ENCODE measurements at places on chromosomes 13 and 19.

GRCh38 chr19:1469255-1470054 is 9.6 kb downstream of the C19orf25 start:
- DNase-seq, result no peak

DNA sequence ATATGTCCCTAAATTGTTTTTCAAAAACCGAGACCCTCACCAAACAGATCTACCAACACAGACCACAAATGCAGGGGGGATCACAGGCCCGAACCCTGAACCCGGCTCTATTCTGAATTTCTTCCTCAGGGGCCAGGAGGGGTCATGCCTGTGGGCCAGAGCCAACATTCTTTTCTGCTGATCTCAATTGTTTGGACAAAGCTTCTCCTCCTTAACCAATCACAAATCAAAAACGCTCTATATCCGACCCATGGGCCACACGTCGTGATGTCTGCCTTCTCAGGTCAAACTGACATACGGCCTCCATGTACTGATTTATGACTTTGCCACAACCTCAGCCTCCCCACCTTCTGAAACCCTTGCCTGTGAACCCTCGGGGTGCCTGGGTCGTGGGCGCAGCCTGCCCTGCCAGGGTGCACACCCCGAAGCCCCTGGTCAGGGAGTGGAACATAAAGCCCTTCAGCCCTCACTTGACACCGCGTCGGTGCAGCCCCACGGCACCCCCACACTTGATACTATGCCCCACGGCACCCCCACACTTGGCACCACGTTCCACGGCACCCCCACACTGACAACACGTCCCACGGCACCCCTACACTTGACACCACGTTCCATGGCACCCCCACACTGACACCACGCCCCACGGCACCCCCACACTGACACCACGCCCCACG is 58.4 kb upstream of the C13orf46 start:
- no peak for DNase-seq

DNA sequence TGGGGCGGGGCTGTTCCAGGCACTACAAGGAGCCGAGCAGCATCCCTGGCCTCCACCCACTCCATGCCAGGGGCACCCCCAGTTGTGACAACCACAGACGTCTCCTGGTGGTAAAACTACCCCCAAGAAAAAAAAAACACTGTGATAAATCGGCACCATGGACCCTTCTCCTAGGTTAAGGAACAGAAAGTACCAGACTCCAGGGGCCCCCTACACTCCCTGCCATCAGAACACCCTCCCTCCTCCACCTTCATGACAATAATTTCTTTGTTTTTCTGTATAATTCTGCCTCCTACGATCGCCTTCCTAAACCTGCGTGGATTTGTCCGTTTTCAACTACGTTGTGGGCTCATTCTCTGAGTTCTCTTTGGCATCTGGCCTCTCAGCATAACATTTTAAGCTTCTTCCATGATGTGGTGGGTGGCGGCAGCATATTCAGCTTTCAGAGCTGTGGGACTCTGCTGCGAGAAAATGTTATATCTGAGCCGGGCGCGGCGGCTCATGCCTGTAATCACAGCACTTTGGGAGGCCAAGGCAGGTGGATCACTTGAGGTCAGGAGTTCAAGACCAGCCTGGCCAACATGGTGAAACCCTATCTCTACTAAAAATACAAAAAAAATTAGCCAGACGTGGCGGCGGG is 8.6 kb downstream of the TLE2 start:
- no peak for DNase-seq

DNA sequence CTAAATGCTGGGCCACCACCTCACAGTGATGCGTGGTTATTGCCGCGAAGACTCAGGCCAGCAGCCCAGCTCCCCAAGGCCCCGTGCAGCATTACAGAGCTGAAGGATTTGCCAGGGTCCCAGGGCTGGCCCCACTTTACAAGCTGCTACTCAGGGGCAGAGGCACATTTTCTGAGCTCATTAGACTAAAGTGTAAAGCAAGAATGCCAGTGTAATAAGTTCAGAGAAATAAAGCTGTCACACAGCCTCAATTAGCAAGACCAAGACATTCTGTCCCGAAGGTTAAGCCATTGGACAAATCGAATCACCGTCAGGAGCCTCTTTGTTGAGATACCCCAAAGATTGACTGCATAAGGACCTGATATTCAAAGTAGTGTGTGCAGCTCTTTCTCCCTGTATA is 428.4 kb downstream of the EFNB2 start:
- DNase-seq, result no peak

DNA sequence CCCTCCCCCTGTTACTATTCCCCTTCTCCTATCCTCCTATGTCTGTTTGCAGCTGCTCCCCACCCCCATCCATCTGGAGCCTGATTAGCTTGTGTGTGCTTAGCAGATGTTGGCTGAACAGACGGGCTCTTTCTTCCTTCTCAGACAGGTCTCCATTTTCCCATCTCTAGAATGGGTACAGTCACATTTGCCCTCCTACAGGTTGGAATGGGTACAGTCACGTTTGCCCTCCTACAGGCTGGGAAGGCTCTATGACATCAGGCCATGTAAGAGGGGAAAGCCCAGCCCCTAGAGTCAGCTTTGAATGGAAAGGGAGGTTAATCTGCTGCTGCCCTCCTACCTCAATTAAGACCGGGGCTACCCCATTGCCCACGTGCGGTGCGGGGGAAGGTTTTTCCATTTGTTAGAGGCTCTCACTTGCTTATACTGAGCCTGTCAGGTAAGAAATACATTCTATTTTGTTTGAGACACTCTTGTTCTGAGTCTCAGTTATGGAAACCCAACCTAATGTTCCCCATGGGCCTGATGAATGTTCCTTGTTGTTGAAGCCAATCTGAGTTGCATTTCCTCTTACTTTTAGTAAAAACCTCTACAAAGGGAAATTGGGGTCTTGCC is 2.2 kb upstream of the CLEC17A start:
- peak; percentile 26 for DNase-seq

DNA sequence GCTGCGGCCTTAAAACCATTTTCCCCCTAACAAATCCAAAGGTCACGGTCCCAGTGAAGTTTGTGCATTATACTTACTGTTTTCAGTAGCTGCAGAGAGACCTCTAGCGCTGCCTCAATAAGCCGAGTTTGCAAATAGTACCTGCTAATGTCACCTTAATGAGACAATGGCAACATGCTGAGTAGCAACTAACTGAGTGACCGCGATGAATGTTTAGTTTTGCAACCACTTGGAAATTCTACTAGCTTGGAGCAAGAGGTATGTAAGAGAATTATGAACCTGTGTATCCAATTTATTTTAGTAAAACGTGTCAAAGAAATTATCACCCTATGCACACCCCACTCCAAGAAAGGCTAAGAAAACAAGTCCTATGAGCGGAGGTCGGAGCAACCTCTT is 1.2 kb downstream of the KPNA3 start:
- DNase-seq, result no peak

DNA sequence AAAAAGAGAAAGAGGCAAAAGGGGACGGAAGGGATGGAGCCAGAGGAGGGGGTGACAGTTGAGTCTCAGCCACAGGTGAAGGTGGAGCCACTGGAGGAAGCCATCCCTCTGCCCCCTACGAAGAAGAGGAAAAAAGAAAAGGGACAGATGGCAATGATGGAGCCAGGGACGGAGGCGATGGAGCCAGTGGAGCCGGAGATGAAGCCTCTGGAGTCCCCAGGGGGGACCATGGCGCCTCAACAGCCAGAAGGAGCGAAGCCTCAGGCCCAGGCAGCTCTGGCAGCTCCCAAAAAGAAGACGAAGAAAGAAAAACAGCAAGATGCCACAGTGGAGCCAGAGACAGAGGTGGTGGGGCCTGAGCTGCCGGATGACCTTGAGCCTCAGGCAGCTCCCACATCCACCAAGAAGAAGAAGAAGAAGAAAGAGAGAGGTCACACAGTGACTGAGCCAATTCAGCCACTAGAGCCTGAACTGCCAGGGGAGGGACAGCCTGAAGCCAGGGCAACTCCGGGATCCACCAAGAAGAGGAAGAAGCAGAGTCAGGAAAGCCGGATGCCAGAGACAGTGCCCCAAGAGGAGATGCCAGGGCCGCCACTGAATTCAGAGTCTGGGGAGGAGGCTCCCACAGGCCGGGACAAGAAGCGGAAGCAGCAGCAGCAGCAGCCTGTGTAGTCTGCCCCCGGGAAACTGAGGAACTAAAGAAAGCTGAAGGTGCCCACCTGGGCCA is 2.5 kb downstream of the POLR1G start:
- DNase-seq, result no peak

GRCh38 chr13:47843005-47843404 is 158.1 kb downstream of the SUCLA2 start:
- DNase-seq, result no peak

- DNase-seq, result no peak
These were observed 9.5 kb downstream of the HOMER3 start for GRCh38 chr19:18931316-18932162.

GRCh38 chr13:31199849-31200636 is at the start of gene B3GLCT:
TSS of gene B3GLCT (plus strand) at chr13:31199975. CDS start at chr13:31200085, 110 bp downstream.
- peak; percentile 63 for DNase-seq

DNA sequence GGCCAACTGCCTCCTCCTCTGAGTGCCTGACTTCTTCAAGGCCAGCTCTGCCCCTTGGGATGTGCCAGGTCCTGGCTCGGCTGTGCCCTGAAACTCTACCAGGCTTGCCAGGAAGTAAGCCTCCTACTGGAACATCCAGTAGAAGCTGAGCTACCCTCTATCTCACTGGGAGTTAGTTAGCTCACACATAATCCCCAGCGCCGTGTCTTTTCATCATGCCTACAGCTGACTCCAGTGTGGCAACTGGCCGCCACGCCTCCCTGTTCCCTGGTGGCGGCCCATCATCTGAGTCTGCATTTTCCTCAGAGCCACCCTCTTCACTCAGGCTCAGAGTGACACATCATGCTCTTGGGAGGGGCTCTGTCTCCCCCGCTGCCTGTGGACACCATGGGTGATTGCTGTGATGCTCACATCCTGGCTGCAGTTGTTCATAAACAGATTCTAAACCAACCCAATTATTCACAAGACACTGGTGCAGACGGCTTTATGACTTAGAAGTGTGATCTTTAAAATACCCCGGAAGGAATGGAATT is 131.9 kb upstream of the IRS2 start:
- DNase-seq, result no peak

DNA sequence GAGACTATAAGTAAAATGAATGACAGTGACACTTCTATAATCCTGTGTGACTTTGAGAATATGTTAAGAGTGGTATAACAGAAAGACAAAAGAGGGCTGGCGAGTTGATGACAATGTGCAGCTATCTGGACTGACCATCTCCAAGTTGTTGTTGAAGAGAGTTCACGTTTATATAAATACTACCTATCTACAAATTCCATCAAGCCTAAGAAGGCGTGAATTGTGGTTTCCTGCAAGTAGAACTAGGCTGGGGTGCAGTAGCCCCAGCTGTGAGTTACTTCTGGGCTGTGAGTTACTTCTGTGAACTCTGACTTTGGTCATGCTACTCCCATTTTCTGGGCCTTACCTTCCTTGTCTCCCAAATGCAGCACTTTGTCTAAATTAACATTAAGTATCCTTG is 561.0 kb downstream of the TBC1D4 start:
- no peak for DNase-seq

- no peak for DNase-seq
These were observed 24.0 kb upstream of the EIF3G start for GRCh38 chr19:10143681-10144080.

DNA sequence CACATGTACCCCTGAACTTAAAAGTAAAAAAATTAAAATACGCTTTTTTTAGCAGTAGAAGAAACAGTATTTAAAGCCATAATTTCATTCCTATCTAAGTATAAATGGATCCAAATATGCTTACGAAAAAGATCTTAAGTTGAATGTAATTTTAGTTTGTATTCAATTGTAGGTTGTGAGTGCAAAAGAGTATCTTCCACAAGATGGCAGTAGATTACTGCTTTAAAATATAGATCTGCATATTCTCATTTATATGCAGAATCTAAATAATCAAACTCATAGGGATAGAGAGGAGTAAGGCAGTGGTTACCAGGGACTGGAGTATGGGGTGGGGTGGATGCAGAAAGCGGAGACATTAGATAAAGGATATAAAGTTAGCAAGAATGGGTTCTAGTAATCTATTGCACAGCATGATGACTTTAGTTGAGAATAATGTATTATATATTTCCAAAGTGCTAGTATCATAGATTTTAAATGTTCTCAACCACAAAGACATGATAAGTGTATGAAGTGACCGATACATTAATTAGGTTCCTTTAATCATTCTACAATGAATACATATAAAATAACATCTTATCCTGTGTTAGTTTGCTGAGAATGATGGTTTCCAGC is 14.2 kb downstream of the OR7A17 start:
- DNase-seq, result no peak

DNA sequence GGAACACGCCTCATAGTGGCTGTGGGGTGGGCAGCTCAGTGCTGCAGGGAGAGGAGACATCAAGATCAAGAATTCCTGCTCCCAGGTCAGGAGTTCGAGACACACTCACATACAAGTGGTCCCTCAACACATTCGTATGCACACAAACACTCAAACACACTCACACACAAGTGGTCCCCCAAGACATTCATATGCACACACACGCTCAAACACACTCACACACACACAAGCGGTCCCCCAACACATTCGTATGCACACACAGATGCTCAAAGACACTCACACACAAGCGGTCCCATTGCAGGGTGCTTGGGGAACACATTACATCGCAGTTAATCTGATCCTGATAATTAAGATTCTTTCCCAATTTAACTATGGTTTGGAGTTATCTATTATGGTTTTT is 28.2 kb downstream of the FCGBP start:
- DNase-seq, result no peak

DNA sequence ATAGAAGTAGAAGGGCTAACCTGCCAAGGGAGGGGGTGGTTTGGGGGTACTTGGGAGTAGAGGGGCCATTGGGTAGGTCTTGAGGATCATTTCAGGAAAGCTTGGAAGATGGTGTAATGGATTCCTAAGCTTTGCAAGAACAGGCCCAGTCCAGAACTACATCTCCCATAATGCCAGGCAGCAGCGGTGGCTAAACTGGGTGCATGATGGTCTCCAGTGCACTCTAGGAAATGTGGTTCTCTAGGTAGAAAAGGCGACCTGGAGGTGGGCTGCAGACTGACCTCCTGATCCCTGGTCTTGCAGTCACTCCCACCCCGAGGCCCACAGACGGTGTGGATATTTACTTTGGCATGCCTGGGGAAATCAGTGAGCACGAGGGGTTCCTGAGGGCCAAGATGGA is 3.8 kb downstream of the APLP1 start:
- DNase-seq, result no peak

DNA sequence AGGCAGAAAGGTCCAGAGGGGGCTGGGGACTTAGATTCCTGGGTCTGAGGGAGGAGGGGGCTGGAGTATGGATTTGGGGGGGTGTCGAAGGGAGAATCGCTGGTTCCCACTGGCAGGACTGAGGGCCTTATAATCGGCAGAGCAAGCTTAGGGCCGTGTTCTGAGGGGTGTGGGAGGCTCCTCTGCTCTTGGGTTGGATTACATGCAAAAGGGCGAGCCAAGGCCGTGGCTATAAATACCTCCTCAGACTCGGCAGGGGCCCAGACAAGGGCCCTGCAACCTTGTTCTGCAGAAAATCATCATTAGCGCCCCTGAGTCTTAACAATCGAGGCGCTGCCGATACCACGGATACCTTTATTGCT is 707 bp upstream of the MAMSTR start:
- no peak for DNase-seq

DNA sequence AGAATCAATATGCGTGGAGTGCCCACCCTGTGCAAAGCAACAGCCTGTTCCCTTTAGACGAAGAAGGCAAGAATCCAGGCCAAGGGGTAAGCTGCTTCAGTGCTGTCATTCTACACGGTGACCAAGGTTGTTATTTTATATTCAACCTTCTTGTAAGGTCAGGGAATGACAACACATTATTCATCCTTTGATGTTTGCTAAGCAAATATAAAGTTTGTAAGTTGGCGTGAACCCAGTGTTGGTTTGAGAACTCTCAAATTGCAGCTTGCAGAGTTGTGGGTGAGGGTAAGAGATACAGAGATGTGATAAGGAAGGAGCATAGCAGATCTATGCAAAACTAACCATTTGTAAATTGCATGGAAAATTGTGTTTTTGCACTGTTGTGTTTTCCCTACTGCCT is 436.7 kb downstream of the FGF9 start:
- DNase-seq, result no peak

All from activated CD4-positive, CD25-positive, alpha-beta regulatory T cell (primary cell).